T-helper 1 cell (primary cell): ENCODE measurements at places on chromosomes 11 and 22.

DNA sequence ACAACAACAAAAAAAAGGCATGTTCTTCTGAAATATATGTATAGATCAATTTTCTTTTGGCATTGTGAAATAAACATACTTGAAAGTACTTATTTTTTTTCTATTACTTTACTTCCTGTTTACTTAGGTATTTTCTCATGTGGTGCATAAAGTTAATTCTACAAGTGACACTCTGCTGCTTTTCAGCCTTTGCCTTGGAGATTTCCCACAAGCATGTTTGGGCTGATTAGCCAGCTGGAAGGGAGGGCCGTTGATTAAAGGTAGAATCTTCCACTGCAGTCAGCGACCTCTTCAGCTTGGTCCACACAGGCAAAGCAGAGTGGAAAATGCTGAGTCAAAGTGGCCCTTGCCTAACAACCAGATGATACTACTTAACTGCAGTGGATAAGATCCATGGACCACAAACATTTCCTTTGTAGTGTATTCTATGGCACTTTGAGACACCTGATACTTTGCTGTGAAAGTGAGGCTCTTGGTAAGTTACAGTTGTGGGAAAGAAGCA is 176.0 kb downstream of the ARHGAP42 start:
- DNase-seq: no peak

- no peak for DNase-seq
Observed at GRCh38 chr11:133227632-133228111, 304.6 kb downstream of the OPCML start.

GRCh38 chr11:111624608-111625007 is 22.4 kb downstream of the SIK2 start:
- no peak for DNase-seq

GRCh38 chr11:129034001-129034400 is 91.3 kb upstream of the TP53AIP1 start:
- DNase-seq: no peak

DNA sequence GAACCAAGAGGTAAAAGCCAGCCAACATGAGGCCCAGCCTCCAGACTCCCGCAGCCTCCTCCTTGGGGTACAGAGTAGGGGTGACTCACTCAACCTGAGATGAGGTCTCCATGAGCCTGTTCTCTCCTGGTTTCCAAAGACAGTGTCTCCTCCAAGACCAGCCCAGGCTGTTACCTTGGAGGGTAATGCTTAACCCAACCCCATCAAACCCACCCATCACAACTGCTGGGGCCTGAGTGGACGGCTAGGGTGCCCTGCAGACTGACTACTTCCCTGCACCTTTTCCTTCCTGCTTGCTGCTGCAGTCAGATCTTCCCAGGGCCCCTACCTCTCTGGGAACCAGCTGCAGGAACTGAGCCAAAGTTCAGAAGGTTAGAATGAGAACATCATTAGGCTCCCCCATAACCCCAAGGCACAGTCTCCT is 5.1 kb upstream of the NOL12 start:
- DNase-seq: no peak
